ENCODE measurements at places on chromosomes 3 and 15. TPM values are rescaled to one million over a fixed set of nuclear protein-coding genes. Genes with fewer than 3 reads are reported as not detected.

Gene VIPR1
- total RNA-seq, result 1.2 TPM

Gene PLSCR2
- not detected for total RNA-seq

Gene DPPA2
- not detected for total RNA-seq

Gene SCAANT1
- total RNA-seq, result not detected

Gene ATP10A
- total RNA-seq, result 4.9 TPM

Gene LRTM1
- total RNA-seq, result 99.9 TPM

Gene CHRFAM7A
- total RNA-seq, result 0.62 TPM

Gene IRAK2
- 0.80 TPM for total RNA-seq

Gene ST6GAL1
- total RNA-seq, result 9.4 TPM

Gene RETNLB
- total RNA-seq, result not detected

Gene SERINC4
- 0.18 TPM for total RNA-seq

Gene CPNE4
- total RNA-seq, result 0.09 TPM

- DNase-seq, result no peak
Measured at GRCh38 chr3:153127788-153128187, 34.2 kb upstream of the RAP2B start.

DNA sequence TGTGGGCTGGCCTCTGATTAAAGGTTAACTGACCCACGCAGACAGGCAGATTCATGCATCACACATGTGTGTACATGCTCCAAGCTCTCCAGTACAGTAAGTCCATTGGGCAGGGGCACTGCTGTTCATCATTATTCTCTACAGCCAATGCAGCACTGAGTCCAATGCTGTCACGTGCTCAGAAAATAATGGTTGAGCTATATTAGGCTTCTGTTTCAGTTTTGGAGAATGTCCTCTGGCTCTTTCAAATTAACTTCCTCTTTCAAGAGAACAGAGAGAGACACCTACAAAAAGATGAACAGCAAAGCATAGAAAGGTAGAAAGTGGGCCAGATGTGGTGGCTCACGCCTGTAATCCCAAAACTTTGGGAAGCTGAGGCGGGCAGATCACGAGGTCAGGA lies 202.6 kb downstream of the MEX3B start:
- DNase-seq, result no peak

- no peak for DNase-seq
Measured at GRCh38 chr3:1960506-1960905, 138.2 kb upstream of the CNTN4 start.

DNA sequence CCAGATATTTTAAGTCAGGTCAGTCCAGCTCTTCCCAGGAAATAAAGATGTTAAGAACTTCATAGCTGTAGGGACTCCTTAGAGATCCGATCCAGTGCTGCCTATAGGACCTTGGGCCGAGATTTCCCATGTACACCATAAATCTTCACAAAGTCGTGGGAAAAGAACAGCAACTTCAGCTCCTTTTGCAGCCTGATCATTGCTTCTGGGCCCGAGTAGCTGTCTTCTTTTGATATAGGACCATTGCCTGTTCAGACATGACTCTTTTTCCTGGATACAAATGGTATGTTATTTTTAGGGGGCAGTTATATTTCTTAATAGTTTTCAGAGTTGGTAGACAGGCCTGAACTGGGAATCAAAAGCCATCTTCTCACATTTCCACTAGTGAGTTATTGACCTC lies 20.5 kb downstream of the IL1RAP start:
- DNase-seq, result peak; percentile 46

- no peak for DNase-seq
Measured at GRCh38 chr15:39587096-39587721, 6.3 kb downstream of the THBS1 start.

DNA sequence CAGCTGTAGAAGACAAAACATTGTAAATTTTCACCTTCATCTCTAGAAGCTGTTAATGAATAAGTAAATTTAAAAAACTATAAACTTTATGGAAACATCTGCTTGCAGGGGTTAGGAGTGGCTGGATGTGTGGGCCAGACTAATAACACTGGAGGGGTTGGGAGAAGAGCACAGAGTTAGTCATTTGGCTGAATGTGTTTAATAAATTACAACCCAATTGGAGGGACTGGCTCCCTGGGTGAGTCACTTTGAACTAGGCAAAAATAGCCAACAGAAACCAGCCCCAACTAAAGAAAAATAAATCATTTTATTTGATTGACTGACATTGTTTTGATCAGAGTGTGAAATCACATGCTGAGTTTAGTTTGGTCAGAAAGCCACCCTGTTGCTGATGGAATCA lies 21.8 kb downstream of the DGKG start:
- DNase-seq, result no peak

- DNase-seq, result no peak
Measured at GRCh38 chr3:19046440-19046839, 101.9 kb upstream of the KCNH8 start.

GRCh38 chr3:194928831-194929577 lies 243.3 kb downstream of the FAM43A start:
- DNase-seq, result peak; percentile 86

- DNase-seq, result peak; percentile 85
Measured at GRCh38 chr3:176286476-176287085, 910.7 kb downstream of the TBL1XR1 start.

- DNase-seq, result peak; percentile 40
Measured at GRCh38 chr3:154123906-154124305, 2.7 kb downstream of the ARHGEF26 start.

- peak; percentile 72 for DNase-seq
Measured at GRCh38 chr3:45688194-45688881, 858 bp upstream of the SACM1L start.

DNA sequence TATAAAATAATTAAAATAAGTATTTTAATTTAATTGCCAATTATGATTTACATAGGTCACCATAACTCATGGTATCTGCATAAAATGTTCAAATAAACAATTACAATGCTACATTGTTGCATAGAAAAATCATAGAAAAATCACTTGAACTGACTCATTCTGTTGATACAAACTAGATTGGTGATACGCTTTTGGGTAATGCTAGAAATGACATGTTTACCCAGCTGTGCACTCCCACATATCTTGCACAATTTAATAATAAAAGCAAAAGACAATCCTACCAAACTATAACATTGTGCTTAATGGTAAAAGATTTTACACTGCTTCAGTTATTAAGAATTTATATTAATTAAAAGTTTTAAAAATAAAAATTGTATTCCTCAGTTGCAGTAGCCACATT lies 45.8 kb upstream of the FBXL22 start:
- DNase-seq, result no peak

DNA sequence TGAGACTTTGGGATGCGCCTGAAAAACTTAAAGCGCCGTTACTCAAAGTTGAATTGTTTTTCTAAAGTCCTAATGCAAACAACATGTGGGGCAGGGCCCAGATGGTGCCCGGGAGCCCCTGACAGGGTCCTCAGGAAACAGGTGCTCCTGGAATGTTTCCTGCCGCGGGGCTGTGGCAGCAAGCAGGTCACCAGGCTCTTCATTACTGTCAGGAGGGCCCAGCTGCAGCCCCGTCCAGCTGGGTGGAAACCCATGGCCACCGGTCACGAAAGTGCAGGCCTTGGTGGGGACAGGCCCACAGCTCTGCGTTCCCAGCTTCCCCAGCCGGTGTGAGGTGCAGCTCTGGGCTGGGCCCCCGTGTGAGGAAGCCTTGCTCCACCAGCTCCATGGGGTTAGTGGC lies 63.9 kb upstream of the GATA2 start:
- DNase-seq, result no peak

GRCh38 chr15:67249830-67250229 lies 4.6 kb downstream of the AAGAB start:
- no peak for DNase-seq

DNA sequence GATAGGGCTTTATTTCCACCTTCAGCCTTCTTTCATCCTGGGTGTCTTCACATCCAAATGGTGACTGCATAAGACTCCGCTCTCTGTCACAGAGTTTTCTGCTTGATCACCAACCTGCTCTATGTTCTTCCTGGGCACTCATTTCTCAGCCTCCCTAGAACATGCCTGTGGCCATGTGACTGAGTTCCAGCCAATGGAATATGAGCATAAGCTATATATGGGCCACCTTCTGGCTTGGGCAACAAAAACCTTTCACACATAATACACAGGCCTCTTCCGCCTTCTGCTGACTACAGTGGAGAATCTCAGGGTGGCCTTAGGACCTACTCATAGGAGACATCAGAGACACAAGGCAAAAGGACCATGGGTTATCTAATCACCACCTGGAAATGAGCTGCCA lies 51.2 kb upstream of the MED12L start:
- no peak for DNase-seq

DNA sequence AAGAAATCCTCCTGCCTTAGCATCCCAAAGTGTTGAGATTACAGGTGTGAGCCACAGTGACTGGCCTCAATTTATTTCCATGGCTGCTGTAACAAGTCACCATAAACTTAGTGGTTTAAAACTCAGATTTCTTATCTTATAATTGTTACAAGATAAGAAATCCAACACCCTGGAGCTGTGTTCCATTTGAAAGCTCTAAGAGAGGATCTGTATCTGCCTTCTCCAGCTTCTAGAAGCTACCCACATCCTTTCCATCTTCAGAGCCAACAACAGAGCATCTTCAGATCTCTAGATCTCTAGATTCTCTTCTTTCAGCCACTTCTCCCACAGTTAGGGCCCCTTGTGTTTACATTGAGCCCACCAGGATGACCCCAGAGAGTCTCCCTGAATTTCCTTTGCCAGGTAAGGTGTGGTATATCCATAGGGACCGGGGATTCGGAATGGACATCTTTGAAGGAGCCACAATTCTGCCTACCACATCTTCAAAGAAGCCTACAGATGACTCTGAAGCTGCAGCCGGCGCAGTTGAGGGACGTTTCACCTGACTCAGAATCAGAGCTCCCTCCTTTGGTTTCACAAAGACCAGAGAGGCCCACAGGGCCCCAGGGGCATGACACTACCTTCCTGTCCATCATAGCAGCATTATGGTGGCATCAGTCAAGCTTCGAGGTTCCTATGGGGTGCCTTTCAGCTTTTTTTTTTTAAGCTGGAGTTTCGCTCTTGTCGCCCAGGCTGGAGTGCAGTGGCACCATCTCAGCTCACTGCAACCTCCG lies 87.0 kb upstream of the IGF1R start:
- DNase-seq, result no peak

DNA sequence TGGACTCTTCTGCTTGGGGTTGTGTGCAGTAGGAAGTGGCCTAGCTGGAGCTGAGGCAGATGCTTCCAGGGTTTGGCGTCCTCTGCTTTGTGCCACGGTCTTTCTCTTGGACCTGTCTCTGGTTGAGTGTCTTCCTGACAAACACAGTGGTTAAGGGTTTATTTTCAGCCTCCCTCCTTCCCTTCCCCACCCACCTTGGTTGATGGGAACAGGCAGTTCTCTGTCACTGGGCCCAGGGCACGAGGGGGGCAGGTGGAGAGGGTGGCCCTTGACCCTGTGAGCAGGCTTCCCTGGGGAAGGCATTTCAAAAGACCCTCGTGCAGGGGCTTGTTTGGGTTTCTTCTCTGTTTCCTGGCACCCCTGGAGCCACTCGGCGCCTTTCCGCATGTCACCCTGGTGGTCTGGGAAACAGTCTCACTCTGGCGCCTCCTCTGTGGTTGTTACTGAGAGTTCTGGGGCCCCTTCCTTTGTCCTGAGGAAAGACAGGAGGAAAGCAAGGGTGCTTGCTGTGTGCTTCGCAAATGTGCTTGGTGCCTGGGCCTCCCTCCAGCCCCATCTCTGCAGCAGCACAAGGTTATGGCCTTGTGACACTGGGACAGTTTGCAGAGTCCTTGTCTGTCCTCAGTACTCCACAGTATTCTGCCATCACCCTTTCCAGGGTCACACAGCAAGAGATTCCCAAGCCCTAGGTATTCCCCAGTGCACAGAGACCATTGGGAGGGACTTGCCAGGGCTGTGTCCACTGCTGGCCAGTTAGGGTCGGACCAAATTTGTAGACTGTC lies 10.3 kb upstream of the STAB1 start:
- DNase-seq, result no peak

DNA sequence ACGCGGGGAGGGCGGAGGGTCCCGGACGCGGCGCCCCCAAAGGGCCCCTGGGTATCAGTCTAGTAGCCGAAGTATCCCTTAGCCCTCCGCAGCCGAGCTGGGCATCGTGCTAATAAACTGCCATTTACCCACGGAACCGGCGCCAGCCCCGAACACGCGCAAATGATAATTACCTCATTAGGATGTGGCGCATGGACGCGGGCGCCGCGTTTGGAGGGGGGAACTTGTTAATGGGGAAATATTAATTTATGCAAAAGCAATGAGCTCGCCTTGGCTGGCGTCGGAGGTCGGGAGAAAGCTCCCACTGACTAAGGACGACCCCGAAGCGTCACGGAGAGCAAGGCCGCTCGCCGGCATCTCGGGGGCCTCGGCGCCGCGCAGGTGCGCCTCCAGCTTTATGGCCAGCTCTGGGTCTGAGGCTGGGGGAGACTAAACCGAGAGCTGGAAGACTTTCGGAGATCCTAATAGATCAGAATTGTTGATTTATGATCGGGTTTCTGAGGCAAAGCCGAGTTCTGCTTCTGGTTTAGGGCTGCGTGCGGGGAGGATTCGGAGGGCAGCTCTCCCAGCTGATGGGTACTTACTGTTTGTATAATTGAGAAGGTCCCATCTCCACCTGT lies 474 bp upstream of the FEZF2 start:
- no peak for DNase-seq

- DNase-seq, result no peak
Measured at GRCh38 chr3:47344971-47345370, 35.9 kb upstream of the PTPN23 start.

- peak; percentile 44 for DNase-seq
Measured at GRCh38 chr3:122255757-122256439, 69.2 kb upstream of the CSTA start.

- no peak for DNase-seq
Measured at GRCh38 chr3:4139462-4140140, 163.6 kb upstream of the SETMAR start.

- DNase-seq, result no peak
Measured at GRCh38 chr3:12996181-12996506, 77.1 kb downstream of the IQSEC1 start.

GRCh38 chr3:35751207-35751606 lies 111.9 kb downstream of the ARPP21 start:
- DNase-seq, result no peak

DNA sequence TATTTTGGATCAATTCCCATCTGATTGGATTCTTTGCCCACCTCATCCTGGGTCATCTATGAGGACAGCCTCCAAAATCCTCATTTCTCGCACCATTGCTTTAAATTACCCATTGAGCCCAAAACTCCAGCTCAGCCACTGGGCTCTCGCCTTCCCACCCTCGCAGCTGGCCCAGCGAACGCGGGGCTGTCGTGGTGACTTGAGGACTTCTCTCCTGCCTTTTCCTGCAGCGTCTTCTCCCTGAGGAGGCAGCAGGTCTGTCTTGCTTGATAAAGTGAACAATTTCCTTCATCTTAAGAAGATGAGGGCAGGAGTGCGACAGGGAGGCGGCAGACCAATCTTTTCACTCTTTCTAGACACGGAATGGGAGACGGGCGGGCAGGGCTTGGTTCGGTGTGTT lies 33.0 kb upstream of the SNRPA1 start:
- no peak for DNase-seq

All from muscle of leg (tissue), 16 donors.